Nasal cavity respiratory epithelium epithelial cell of viscerocranial mucosa (primary cell): ENCODE measurements at places on chromosomes 13 and 19. TPM values are rescaled to one million over a fixed set of nuclear protein-coding genes. Genes with fewer than 3 reads are reported as not detected.

ANO8 gene
- total RNA-seq = 3.4 and 7.6 TPM in 2 replicates

ZNF560 gene
- total RNA-seq = 1.6 and 2.7 TPM in 2 replicates

IRGC gene
- not detected in 2 replicates for total RNA-seq

DACH1 gene
- not detected in 2 replicates for total RNA-seq

STAP2 gene
- total RNA-seq = 52.2 and 59.1 TPM in 2 replicates

C19orf33 gene
- 72.1 and 444 TPM in 2 replicates for total RNA-seq

ATP1A3 gene
- total RNA-seq = under 0.01 and 0.14 TPM in 2 replicates
